ENCODE measurements at places on chromosomes 3 and 15. TPM values are rescaled to one million over a fixed set of nuclear protein-coding genes. Genes with fewer than 3 reads are reported as not detected.
A peak's percentile ranks its signal among the peaks of the same experiment; 100 is the strongest.

DNA sequence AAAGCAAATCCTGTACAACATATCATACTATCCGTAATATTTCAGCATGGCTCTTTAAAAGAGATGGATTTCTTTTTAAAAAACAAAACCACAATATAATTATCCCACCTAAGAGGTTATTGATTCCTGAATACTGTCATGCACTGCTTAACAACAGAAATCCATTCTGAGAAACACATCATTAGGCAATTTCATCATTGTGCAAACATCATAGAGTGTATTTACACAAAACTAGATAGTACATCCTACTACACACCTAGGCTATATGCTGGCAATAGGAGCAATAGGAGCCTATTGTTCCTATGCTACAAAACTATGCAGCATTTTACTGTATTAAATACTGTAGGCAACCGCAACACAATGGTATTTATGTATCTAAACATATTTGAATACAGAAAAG is 242.0 kb downstream of the NEK10 start:
- DNase-seq, result no peak

- DNase-seq, result no peak
These were observed 27.8 kb downstream of the DUSP7 start for GRCh38 chr3:52028572-52028971.

- DNase-seq, result no peak
These were observed 140.4 kb downstream of the NFKBIZ start for GRCh38 chr3:101989578-101990200.

DNA sequence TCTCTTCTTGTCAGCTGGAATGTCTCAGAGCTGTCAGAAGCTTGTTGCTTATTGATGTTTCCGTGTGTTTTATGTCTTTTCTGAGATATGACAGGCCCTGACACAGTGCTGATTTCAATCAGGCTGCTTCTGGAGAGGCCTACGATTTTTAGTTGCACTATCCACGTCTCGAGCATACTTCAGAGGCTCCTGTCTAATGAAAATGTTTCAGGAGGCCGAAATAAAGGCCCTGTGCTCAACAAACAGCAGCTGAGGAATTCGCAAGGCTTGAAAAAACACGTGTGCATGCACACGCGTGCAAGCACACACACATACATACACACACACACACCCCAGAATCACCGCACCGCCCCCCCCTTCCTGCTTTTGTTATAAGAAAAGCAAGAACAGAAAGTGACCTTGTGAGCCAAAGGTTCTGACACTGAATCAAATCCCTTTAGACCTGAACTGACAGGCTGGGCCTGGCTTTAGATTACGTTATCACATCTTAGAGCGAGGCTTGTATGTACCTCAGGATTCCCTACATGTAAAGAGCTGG is 296.6 kb downstream of the NR2F2 start:
- no peak for DNase-seq

GRCh38 chr3:31391150-31391549 is 141.6 kb upstream of the STT3B start:
- DNase-seq, result no peak

- no peak for DNase-seq
These were observed 171.0 kb downstream of the TLE3 start for GRCh38 chr15:69926721-69927120.

DNA sequence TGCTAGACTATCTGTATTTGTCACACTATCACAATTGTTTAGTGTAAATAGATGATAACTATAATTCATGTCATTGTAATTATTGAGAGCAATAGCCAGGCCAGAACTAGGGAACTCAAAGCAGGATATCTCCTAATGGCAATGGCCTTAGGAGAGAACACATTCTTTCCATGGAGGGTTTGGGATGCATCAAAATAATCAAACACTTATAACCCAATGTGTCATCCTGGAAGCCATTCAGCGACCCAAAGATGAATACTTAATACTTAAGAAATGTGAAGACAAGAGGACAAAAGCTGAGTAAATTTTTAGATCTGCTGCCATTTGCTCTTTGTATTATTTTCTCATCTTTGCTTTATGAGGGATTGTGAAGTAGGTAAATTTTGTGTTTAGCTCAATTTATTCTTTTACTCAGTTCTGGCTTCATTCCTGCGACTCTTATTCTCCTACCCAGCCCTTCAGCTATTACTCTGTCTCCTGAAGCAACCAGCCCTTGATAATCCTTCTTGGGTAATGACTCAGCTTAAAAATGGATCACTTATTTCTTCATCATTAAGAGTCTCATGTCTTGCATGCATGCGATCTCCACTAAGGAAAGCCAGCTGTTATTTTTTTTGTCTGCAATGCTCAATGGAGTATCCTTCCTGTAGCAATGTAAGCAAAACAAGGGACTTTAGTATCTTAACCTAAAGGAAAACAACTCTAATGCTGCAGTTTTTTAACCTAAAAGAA is 2.0 kb downstream of the OR4F15 start:
- no peak for DNase-seq

DNA sequence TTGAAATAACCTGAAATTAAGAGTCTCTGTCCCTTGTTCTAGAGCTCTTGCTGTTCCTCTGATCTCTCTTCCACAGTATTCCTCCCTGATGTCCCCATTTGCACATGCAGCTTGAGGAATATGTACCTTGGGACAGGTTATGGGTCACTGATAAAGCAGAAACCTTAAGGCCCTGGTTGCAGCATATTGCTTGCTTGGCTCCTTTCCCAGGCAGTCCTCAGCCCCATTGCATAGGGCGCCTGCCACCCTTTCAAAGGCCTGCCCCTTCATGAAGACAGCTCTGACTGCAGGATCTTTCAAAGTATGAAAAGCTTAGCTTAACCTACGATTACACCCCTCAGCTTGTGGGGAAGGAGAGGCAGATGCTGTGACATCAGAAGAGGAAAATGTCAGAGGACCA is 51.6 kb downstream of the WDR76 start:
- no peak for DNase-seq

- DNase-seq, result no peak
These were observed 60.3 kb upstream of the TEX264 start for GRCh38 chr3:51610708-51611107.

DNA sequence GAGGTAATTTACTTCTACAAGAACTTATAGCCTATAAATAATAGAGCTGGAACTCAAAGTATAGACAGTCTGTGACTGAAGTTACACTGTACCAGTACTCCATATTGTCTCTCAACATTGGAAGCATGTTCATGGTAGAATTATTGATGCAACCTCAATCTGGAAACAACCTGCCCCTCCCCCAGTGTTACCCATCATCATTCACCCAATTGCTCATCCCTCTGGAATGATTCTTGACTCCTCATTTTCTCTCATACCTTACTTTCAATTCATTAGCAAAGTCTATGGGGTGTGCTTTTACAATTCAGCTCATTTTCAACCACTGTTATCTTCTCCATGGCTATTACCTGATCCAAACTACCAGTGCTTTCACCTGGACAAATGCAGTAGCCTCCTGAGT is 151.7 kb downstream of the CPNE4 start:
- DNase-seq, result no peak

- peak; percentile 62 for DNase-seq
These were observed 70.1 kb upstream of the GUCA1C start for GRCh38 chr3:109023656-109024254.

GRCh38 chr15:99507016-99507503 is 58.7 kb upstream of the MEF2A start:
- no peak for DNase-seq

GRCh38 chr3:95751509-95751908 is 1062.9 kb upstream of the EPHA6 start:
- DNase-seq, result no peak

GRCh38 chr3:64506255-64506654 is 181.5 kb downstream of the ADAMTS9 start:
- no peak for DNase-seq

GRCh38 chr15:74787251-74788041 is 5.6 kb downstream of the CSK start:
- peak; percentile 98 for DNase-seq

GRCh38 chr3:41507336-41508062 is 308.2 kb downstream of the CTNNB1 start:
- no peak for DNase-seq

TMEM266 gene
- not detected for total RNA-seq

ISLR gene
- total RNA-seq, result not detected

SPESP1 gene
- 0.47 TPM for total RNA-seq

CGNL1 gene
- total RNA-seq, result not detected

FETUB gene
- total RNA-seq, result not detected

ROPN1 gene
- total RNA-seq, result not detected

UQCRC1 gene
- 232 TPM for total RNA-seq

C3orf80 gene
- total RNA-seq, result not detected

Measured in activated naive CD4-positive, alpha-beta T cell treated with anti-CD3 and anti-CD28 coated beads for 36 hours (primary cell).